ENCODE measurements at places on chromosomes 4 and X.

DNA sequence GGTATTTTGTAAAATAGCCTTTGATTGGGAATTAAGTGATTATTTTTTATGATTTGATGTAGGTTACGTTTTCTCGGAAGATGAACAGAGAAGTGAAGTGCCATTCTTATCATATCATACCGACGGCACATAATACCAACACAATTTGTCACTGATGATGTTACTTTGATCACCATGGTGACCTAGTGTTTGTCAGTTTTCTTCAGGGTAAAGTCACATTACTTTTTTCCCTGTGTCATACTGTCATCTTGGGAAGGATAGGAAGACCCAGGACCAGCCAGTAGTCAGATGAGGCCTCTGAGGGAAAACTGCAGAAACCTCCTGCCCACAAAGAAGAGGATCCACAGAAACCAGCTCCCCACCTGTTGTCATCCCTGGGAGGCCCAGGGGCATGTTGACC is 1.3 kb upstream of the MAGEC1 start:
- no peak for DNase-seq

DNA sequence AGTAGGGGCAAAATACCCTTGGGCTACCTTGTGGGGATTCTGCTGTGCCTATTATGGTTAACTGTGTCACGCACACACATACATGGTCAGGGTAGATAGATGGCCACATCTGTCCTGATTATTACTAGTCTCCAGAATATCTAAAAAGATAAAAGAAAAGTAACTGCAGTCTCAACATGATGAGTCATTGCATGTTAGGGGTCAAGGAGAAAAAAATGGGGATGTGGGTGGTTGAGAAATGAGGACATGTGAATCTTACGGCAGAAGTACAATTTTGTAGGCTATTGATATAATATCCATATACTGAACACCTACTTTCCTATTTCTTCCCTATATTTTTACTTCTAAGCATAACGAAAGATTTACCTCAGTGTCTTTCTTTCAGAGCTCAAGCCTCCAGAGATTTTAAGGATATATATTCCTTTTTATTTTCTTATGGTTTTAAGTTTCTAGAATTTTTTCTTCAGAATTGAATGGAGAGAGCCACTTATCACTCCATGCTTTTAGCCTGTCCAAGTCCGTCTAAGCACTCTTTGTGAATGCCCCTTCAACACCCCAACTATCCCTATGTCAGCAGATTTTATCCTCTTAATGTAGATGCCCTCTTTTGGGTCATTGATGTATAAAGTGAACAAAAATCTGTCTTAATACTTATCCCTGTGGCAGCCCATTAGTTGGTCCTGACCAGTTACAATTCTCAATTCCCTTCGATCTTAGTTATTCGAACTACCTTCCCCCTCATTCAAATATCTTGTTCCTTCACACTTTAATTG is 642.2 kb downstream of the IQCM start:
- no peak for DNase-seq

DNA sequence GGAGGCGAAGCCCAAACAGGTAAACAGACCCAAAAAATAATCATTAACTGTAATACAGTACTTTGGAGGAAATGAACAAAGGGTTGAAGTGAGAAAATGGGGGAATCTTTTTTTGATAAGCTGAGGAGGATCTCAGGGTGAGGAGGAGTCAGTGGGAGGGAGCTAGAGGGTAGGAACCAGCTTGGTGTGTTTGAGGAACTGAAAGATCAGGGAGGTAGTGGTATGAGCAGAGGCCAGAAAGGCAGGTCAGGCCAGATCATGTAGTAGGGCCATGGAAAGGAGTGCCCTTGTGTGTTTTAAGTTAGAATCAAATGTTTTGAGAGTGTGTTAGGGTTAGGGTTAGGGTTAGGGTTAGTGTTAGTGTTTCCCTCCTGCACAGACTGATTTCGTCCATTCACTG is 48.8 kb downstream of the PPP2R2C start:
- DNase-seq: no peak

GRCh38 chr4:92477298-92477697 is 173.5 kb downstream of the GRID2 start:
- DNase-seq: no peak

GRCh38 chr4:101824500-101824899 is 34.0 kb downstream of the BANK1 start:
- no peak for DNase-seq

DNA sequence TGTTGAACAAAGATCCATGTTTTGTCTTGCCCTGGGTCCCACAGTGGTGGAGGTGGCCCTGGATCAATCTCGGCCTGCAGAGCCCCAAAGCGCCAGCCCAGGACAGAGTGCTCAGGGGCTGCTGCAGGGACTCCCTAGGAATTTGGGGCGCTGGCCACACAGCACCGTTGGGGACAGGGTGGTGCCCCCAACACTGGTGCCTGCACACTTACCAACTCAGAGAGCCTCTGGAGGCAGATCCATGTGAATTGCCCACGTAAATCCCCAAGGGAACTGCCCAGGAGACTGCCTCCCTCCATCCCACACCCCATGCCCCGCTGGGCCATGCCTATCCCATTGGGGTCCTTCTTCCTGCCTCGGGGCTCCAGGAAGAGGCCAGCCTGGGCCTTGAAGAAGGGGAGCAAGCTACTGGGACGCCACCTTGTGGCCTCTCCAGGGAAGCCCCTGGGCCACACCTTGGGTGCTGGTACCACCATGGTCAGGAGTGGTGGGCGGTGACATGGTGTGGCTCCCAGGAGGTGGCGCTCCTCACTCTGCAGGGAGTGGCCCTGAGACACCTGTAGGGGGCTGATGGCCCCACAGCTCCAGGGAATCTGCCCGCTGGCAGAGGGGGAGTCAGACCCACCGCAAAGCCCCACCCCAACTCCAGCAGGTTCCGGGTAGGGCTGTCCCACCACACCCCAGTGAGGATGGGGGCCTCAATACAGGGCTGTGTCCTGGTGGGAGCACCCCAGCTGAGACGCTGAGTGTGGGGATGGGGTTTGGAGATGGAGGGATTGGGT is 22.8 kb downstream of the CFAP99 start:
- DNase-seq: peak; percentile 48

DNA sequence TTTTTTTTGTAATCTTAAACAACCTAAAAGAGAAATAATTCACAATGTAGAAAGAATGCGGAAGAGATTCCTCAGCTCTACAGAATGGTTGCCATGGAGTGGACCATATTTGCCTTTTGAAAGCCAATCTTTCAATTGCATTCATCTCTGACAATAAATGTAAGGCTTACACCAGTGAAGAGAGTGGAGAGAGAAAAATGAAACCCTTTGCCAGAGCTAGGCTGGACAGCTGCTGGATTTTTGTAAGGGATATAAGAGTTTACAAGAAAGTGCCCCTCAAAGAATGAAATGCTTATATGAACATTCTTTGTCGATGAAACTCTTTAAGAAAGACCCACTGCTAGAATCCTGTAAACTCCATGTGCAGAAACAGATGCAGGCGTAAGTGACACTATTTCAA is 66.0 kb upstream of the FAT1 start:
- no peak for DNase-seq

- DNase-seq: peak; percentile 46
Observed at GRCh38 chrX:40434947-40435346, 145.8 kb upstream of the ATP6AP2 start.

- peak; percentile 52 for DNase-seq
Observed at GRCh38 chr4:139814323-139815015, 148.8 kb downstream of the MGST2 start.

DNA sequence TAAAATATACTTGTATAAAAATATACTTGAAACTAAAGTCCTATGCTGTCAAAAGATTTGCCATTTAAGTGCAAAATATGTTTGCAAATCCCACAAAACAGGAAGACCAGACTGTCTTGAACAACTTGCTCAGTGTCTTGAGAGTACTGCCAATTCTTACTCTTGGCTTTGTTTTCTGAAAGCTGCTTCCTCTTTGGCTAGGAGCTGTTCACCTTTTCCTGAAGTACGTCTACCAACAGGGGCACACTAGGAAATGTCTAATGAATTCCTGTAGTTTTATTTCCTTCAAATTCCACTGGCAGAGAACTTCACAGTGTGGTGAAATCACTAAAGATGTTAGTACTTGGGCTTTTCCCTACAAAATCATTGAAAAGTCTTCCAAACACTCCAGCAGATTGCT is 46.4 kb upstream of the ABCG2 start:
- no peak for DNase-seq

- no peak for DNase-seq
Observed at GRCh38 chrX:44265559-44265958, 77.9 kb downstream of the EFHC2 start.

- DNase-seq: no peak
Observed at GRCh38 chr4:6812766-6813165, 30.2 kb downstream of the KIAA0232 start.

DNA sequence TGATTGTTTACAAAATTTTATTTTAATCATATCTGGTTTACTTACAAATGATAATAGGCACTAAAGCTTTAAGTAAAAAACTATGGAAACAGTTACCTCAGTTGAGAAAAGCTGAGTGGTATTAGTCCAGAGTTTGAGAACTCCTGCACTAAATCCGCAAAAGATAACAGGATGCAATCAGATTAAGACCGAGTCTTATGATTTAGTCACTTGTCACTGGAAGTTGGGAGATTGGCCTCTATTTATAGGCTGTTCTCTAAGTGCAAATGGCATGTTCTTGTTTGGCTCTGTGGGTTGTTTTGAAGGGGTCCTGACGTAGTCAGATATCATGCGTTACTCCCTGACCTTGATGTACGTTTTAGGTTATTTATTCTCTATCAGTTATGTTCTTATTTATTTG is 6.3 kb downstream of the GPAT3 start:
- no peak for DNase-seq

DNA sequence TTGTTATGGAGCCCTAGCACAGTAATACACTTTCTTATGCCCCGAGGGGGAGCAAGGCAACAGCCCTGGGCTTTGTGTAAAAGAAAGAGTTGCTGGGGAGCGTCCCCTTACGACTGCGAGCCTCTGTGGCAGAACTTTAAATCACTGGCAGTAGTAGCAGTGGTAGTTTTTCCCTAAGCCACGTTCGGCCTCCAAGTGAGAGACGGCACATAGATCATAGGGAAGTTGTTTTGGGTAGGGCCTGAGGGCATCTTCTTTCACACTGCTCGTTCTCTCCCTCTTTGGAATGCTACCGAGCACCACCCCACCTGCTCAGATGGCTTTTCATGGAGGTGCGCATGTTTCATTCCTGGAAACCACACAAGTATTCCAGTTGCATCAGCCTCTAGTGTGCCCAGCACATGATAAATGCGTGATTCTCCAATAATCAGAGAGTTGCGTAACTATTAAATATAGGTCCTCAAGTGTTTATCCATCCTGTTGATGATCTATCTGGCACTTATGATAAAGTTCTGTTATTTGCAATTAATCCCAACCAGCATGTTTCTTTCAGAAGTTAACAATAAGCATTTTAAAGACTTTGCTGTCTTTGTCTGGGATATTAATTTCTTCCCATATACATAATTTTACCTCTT is 7.0 kb upstream of the SYNPO2 start:
- DNase-seq: no peak

DNA sequence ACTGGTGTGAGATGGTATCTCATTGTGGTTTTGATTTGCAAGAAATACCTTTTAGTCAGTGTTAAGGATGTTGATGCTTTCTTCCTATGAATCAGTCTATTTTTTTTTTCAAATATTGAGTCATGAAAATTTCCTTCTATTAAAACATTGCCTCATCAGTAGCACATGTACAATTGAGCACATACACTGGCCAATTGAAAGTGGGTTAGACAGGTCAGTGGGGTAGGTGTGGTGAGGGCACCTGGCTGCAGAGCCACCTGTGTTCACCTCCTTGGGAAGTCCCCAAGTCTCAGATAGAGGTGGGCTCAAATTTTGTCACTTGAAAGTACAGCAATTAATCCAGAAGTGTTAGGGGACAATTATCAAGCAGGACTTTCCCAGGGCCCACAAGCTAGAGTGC is 243.7 kb downstream of the SPRY1 start:
- no peak for DNase-seq

GRCh38 chr4:8207314-8207713 is 8.2 kb downstream of the SH3TC1 start:
- DNase-seq: no peak

DNA sequence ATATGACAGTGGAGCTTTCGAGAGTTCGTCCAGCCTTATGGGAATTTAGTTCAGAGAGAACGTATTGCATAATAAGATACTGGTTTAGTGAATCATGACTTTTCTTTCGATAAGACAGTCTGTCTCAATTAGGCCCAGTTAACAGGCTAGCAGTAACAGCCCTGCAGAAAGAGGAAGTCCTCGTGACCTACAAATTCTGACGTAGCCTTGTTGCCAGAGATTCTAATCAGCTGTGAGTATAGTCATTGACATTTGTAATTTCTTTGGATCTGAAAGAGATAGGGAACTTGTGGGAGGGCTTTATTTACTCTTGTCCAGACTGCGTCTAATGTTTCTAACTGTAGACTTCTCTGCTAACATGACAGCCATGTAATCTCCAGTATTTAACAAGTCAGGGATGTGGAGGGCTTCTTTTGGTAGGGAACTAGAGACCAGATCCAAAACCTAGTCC is 15.8 kb downstream of the ART3 start:
- no peak for DNase-seq

GRCh38 chr4:130393231-130393630 is 1297.3 kb downstream of the C4orf33 start:
- DNase-seq: no peak

DNA sequence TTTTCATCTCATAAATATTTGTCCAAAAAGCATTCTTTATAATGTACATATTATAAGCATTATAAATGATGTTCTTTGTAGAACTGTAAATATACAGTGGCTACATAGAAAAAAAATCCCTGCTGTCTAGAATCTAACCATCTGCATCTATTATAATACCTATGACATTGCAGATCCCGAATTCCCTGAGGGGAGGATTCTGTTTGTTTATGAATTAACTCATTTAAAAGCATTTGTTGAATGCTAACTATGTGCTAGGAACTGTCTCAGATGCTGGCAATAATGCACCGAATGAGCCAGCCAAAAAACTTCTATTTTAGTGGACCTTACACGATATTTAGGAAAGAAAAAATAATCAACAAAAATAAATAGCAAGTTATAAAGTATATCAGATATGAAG is 189.6 kb downstream of the PACRGL start:
- DNase-seq: no peak

- no peak for DNase-seq
Observed at GRCh38 chr4:11620861-11621260, 192.2 kb upstream of the HS3ST1 start.

GRCh38 chr4:2673157-2673556 is 83.0 kb downstream of the TNIP2 start:
- DNase-seq: no peak

DNA sequence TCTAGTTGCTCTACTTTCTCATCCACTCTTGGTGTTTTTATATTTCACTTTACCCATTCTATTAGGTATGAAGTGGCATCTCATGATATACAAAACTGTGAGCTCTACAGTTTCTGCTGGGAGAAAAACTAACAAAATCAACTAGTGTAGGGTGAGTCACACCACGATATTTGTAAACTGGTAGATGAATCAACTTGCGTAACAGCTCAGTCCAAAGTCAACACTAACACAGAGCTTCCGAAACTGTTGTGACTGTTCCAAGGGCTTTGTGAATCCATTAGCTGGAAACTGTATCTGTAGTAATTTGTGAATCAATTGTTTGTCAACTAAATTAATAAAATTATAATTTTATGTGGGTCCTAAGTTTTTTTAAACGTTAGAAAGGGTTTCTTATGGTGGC is 119.8 kb upstream of the TSPAN5 start:
- no peak for DNase-seq

Data from NCI-H1105 (cell line).